ENCODE measurements at places on chromosomes 4 and X.
A peak's percentile ranks its signal among the peaks of the same experiment; 100 is the strongest.

- no peak for DNase-seq
These were observed 465.1 kb upstream of the PCDH10 start for GRCh38 chr4:132683957-132684356.

DNA sequence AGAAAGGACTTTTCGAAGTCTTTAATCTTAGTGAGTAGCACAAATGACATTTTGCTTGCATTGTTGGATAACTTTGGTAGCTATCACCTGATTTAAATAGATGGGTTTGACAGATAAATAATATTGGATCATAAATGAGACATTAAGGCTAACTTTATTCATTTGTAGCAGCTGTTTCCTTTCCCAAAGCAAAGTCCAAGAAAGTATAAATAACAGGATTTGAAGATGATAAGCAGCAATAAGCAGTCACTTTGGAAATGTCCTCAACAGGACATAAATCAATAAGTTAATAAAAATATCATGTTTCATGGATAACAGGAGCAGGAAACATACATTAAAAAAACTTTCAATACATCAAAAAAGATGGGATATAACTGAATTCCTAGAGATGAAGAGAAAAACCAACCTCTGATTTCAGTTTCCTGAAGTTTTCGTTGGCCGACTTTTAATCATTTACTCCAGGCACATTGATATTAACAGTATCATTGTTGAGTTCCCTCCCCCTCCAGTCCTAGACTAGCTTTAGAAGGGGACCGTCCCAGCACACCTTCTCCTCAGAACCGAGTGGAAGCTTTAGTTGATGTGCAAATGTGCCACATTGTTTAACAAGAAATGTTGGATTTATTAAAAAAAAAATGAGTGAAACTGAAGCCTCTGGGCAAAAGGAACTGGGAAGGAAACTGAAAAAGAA lies 169.9 kb upstream of the AGA start:
- DNase-seq, result no peak

GRCh38 chr4:26909369-26909768 lies 48.7 kb downstream of the STIM2 start:
- no peak for DNase-seq

- peak; percentile 20 for DNase-seq
These were observed 317.8 kb upstream of the GALNT7 start for GRCh38 chr4:172850838-172851237.

DNA sequence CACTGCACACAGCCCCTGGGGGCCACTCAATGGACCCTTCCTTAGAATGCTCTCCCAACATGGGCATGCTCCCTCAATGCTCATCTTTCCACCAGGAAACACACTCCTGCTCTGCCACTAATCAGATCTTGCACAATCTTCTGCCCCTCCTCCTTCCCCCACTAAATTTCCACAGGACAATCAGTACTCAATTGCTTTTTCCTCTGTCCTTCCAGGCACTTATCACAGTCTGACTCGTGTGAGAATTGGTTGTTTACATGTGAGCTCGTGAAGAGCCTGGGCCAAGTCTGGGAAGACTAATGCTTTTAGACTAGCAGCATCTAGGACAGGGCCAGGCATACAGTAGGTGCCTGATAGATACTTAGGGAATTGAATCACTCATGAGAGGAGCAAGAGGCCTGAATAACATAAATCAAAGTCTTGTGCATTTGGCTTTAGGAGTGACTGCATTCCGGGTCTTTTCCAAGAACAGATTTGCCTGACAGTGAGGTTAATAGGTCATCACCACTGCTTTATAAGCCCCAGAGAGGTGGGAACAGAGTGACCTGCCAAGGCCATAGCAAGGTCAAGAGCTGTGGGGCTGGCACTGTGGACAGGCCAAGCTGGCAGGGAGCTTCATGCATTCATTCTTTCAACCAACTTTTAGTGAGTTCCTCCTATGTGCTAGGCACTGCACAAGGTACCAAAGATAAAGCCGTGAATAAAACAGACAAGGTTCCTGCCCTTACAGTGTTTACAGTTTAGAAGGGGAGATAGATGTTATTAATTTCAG lies 55.0 kb downstream of the PRPS1 start:
- DNase-seq, result no peak

DNA sequence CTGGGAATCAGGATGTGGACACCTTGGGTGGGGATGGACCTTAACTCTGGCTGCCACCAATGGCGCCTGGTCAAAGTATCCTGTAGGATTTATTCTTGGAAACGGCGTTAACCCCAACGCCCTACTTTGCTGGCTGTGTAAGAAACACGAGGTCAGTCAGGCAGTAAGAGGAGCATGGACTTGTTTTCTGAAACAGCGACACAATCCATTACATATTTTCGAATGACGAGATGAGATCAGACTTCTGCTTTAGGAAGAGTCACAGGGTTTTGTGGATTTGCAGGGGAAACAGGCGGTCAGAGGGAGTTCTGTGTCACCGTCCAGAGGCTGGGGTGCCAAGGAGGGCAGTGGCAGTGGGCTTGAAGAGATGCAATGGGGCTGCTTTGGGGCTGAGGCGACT lies 92.2 kb downstream of the TBL1X start:
- DNase-seq, result no peak

- no peak for DNase-seq
These were observed 36.7 kb downstream of the SLC9A6 start for GRCh38 chrX:136021903-136022302.

GRCh38 chr4:176444741-176445140 lies 125.0 kb downstream of the SPCS3 start:
- DNase-seq, result peak; percentile 57

GRCh38 chrX:143435916-143436315 lies 81.4 kb downstream of the SPANXN3 start:
- no peak for DNase-seq

GRCh38 chr4:6900956-6901355 lies 8.7 kb upstream of the TBC1D14 start:
- no peak for DNase-seq

GRCh38 chr4:128159967-128160366 lies 98.9 kb downstream of the LARP1B start:
- no peak for DNase-seq

DNA sequence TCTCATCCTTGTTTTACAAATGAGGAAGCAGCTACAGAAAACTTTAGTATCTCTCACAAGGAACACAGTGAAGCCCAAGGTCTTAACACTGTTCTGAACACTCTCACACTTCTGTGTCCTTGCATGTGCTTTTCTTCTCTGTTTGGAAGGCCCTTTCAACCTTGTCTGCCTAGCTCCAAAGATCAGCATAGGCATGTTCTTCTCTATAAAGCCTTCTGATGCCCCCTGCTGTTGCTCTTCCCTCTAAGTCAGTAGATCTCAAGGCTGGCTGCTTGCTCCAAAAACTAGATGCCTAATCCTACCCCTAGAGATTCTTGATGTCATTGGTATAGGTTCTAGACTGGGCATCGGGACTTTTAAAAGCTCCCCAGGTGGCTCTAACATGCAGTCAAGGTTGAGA lies 5.9 kb downstream of the APOO start:
- no peak for DNase-seq

DNA sequence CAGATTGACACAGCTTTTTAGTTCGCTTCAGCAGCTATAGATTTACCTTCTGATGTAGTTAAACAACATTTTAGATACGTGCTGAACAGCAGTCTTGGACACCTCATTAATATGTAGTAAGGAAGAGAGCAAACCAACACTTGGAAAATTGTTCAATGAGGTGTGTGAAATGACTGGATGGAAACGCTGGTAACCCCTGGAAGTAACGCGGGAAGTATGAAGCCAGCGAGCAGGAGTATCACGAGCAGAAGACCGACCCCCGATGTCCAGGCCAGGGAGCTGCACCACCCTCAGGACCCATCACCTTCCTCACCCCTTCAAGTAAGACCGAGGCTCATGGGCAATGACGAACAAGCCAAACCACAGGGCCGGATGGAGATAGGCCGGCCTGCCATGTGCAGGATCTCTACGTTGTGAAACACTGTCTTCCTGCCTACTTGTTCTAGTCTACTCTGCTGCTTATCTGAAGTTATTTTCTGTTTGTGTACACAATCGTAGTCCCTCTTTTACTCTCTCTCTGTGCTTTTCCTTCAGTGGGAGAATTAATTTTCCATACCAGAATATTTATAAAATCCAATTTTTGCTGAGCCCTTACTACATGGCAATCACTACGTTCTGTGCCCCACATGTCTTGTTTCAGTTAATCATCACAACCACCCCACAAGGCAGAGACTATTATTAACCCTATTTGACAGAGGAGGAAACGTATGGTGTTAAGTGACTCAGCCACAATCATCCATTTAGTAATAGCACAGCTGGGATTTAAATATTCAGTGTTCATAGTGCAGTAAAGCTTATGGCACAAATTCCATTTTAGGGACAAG lies 221.7 kb downstream of the APBB2 start:
- peak; percentile 58 for DNase-seq

DNA sequence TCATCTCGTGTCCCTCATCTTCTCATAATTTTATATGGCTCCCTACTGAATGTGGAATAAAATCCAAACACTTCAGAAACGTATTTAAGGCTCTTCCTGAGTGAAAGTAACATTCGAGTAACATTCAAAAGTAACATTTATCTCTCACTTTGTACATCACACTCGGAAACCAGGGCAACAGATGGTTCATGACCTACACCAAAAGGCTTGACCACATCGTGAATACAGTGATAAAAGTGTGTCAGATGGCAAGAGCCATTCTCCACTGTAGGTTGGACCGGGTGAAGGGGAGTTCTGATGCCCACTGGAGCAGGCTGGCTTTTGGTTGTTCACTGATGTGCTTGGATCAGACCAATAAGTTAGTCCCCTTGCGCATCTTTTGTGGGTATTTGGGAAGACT lies 5.6 kb upstream of the LIMCH1 start:
- no peak for DNase-seq

GRCh38 chr4:48804584-48805301 lies 24.7 kb upstream of the FRYL start:
- no peak for DNase-seq

GRCh38 chr4:157713342-157713741 lies 459.5 kb downstream of the GASK1B start:
- DNase-seq, result no peak

DNA sequence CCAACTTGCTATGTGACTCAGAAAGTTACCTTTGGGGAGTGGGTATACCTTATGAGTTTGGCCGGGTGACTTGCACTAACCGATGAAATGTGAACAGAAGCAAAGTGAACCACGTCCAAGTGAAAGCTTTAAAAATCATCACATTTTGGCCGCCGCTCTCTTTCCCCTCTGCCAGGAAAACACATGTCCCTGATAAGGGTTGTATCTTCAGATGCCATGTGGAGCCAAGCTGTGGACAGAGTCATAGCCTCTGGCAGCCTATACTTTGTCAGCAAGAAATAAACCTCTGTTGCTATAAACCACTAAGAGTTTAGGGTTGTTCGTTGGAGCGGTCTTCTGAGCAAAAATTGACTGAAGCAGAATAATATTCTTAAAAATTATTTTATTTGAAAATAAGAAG lies 92.3 kb downstream of the PRDM5 start:
- DNase-seq, result no peak

DNA sequence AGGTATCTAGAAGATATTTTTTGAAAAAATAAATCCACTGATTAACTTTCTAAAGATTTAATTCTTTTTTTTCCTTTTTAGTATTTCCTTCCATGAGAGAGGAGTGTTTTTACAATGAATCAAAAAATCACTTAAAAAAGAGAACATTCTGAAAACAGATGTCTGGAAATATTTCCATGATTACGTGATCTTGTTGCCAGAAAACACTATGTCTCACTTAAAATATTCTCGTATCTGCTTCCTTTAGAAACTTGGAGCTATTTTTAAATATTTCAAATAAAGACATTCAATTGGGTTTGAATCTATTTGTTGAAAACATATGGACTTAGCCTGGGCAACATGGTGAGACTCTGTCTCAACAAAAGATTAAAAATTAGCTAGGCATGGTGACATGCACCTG lies 232.8 kb upstream of the RASGEF1B start:
- DNase-seq, result no peak
